ENCODE measurements at places on chromosomes 12 and 14.

GRCh38 chr12:52035926-52036325, 15.3 kb upstream of the NR4A1 start:
- no peak for DNase-seq

- DNase-seq = no peak
Measured at GRCh38 chr12:120495186-120495730, 655 bp upstream of the DYNLL1 start.

GRCh38 chr12:2628401-2628800, 166.4 kb upstream of the FKBP4 start:
- DNase-seq = no peak

DNA sequence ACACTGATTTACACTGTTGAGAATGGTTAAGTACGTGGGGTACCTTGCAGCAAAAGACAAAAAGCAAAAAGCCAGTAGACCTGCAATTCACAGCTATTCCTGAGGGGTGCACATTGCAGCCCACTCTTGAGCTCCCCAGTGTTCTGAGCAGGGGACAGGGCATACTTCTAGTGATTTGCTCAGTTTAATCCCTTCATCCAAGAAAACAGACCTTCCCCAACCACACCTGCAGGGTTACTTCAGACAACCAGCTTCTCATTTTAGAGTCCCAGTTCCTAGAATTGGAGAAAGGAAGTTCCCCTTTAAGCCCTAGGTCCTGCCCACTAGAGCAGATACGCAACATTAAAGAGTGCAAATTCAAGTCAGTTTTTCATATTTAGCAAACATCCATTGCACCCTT, 3.6 kb upstream of the WSB2 start:
- DNase-seq = no peak

- DNase-seq = no peak
Measured at GRCh38 chr12:2653461-2653965, 141.3 kb upstream of the FKBP4 start.

DNA sequence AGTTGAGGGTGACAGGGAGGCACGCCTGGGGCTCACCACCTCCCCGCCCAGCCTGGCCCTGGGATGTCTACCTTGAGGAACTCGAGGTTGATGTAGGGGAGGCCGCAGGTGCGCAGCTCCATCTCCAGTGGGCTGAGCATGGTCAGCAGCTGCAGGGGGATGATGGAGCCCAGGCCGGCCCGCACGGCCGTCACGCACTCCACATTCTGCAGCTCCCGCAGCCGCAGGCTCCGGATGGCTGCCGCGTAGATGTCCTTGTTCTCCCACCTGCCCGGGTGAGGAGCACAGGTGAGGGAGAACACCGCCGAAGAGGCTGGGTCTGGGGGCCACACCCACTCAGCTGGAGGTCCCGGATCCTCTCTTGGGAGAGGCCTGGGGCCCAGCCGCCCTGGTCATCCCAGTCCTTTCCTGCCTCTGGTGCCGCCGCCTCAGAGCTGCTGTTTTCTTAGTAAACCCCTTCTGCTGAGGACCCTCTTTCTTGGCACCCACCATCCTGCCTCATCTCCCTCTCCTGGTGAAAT, 38.2 kb downstream of the TRAFD1 start:
- DNase-seq = no peak

DNA sequence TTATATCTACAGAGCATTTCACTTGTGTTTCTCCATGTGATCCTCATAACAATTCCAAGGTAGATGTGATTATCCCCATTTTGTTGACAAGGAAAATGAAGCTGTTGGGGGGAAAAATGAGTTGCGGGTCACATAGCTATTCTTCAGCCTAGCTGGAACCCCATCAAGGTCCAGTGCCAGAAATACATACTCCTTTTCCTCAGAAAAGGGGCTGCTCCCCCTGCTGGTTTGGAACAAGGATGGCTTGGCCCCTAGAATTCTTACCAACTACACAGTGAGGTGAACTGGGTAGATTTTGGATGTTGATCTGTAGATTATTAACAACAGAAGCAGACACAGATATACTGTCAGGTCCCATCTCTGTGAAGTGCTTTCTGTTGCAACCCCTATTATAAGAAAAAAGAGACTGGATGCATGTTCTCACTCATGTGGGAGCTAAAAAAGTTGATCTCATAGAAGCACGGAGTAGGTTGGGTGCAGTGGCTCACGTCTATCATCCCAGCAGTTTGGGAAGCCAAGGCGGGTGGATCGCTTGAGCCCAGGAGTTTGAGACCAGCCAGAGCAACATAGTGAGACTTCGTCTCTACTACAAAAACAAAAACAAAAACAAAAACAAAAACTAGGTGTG, 8.9 kb downstream of the IKZF4 start:
- DNase-seq = peak; percentile 63

GRCh38 chr12:51351913-51352532, 5.5 kb upstream of the CELA1 start:
- peak; percentile 41 for DNase-seq

DNA sequence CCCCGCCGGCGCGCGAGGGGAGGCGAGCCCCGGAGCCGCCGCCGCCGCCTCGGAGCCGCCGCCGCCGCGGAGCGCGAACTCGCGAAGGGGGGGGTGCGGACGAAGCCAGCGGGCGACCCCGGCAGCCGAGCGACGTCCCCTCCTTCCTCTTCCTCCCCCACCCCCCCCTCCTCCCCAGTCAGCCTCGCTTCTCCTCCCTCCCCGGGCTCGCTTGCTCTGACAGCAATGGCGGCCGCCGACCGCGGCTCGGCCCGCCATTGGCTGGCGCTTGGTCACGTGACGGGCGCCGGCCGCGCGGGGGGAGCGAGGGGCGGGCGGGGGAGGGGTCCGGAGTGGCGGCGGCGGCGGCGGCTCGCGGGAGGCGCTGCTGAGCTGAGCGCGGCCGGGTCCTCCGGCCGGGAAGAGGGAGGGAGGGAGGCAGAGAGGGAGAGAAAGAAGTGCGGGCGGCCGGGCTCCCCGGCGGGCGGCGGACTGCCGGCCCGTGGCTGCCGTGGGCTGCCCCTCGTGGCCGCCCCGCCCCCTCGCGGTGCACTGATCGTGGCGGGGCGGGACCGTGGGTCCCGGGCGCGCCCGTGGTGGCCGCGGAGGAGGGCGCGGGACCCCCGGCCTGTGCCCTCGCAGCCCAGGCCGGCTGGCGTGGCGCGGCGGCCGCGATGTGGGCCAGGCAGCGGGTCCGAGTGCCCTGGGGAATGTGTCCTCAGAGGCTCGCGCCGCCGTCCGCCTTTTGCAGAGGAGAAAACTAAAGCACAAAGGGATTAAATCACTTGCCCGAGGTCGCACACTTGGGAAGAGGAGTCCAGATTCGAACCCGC, at the start of gene MED13L:
Gene MED13L (minus strand): TSS at position 227 of the 812 bp plus-strand sequence. CDS start 562 bp downstream, outside the sequence.
- DNase-seq = peak; percentile 79

DNA sequence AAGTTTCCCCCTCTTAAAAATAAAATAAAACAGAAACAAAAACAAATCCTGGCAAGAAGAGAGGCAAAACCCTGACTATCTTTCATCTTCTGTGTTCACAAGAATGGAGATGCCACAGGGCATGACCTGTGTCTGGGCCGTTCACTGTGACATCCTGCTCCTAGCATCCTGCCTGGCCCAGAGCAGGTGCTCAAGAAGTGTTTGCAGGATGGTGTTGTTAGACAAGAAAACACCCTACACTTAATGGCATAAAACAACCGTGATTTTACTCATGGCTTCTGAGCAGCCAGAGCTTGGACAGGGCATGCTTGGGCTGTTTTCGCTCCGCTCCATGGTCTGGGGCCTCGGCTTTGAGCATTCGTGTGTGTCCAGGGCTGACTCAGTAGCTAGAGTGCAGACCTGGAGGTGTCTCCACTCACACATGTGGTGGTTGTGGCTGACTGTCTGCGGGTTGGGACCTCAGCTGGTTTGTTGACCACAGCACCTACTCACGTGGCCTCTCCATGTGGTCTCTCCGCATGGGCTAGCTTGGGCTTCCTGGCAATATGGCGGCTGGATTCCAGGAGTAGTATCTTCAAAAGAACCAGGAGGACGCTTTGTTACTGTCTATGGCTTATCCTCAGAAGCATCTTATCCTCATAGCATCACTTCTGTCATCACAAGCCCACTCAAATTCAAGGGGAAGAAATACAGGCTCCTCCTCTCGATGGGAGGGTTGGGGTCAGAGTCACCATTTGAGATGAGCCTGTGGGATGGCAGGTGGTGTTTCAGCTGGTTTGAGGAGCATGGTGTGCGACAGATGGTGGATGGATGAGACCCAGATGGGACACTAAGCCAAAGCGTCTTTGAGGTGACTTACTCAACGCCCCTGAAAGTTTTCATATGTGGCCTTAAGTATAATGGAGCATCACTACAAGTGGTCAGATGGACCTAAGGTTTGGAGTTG, 33.2 kb upstream of the FZD10 start:
- no peak for DNase-seq

DNA sequence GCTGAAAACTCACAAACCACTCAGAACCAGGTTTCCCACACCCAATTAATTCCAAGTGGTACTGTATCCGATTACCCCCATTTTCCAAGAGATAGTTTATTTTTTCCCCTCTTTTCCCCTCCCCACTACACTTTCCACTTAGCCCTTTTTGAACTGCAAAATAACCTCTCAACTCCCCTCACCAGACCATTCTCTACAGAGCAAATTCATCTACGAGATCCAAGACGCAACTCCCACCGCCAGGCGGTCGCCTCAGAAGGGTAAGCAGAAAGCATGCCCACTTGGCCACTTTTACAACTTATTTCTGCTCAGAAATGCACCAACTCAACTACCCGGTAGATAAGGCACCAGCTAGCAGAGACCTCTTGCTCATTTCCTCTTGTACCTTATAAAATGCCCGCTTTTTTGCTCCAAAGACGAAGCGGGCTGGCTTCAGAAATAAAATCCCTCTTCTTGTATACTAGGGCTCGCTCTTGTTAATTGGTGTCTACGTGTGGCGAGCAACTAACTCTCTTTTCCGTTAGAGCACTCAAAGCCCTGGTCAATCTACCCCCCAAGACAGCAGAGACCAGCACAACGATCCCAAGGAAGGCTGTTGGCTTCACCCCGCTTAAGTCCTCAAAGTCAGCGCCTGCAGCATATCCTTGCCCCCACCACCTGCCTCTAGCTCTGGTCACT, 910 bp upstream of the SRP54 start:
- peak; percentile 32 for DNase-seq

GRCh38 chr14:105087963-105088811, 23.0 kb upstream of the GPR132 start:
- DNase-seq = peak; percentile 66

Measured in HFFc6 (cell line).